ENCODE measurements at places on chromosomes 3 and 15.

- DNase-seq, result no peak
These were observed 91.4 kb upstream of the MYZAP start for GRCh38 chr15:57500256-57500655.

DNA sequence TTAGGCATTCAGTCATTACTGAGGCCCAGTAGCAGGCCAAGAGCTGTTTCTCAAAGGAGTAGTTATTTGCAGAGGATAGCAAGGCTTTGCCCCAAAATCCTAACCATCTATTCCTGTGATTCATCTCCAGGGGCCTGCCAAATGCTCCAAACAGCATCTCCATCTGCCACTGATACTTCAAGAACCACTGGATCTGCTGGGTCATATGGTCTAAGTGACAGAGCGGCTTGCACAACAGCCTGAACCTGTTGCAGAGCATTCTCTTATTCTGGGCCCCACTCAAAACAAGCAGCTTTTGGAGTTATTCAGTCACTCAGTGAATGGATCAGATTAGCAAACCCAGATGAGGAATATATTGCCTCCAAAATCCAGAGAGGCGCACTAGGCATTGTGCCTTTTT, 68.8 kb upstream of the ALDH1A3 start:
- no peak for DNase-seq

DNA sequence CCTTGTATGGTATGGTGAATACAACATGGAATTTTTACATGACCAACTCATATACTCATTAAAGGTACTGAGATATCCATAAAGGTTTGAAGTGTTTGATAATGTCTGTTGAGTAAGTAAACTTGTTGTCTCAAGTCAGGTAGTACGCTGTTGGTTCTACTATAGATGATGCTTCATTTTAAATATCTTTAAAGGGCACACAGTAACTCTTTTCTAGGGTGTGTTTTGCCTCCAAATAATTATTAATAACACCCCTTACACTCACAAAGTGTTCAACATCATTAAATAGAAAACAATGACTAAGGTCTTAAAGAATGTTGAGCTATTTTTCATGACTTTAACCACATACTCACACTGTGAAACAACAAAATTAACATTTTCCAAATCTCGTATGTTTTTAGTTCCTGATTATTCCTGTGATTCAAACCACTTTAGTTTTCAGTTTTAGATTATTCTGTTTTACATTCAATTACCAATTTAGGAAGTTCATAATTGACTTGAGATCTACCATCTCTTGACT, 220.0 kb upstream of the NANOGP8 start:
- DNase-seq, result no peak

GRCh38 chr15:69319384-69320375, 21.0 kb downstream of the PAQR5 start:
- no peak for DNase-seq

GRCh38 chr15:65338366-65338765, 33.9 kb downstream of the RNU5B-1 start:
- DNase-seq, result no peak

DNA sequence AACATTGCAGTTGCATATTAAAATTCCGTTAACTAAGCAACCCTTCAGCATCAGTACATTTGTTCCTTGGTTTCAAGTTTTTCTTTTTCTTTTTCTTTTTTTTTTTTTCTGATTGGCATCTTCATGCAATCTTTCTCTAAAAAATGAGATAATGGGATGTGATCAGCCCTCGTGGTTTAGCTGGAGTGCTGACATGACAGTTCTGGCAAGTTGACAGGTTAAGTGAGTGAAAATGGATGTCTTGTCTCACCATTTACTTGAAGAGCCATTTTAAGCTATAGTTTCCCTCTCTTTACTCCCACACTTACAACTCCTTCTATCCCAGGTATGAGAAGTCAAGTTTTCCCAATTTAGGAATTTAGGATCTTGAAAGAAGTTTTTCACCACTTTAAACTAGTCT, 495.2 kb downstream of the ROBO2 start:
- no peak for DNase-seq

DNA sequence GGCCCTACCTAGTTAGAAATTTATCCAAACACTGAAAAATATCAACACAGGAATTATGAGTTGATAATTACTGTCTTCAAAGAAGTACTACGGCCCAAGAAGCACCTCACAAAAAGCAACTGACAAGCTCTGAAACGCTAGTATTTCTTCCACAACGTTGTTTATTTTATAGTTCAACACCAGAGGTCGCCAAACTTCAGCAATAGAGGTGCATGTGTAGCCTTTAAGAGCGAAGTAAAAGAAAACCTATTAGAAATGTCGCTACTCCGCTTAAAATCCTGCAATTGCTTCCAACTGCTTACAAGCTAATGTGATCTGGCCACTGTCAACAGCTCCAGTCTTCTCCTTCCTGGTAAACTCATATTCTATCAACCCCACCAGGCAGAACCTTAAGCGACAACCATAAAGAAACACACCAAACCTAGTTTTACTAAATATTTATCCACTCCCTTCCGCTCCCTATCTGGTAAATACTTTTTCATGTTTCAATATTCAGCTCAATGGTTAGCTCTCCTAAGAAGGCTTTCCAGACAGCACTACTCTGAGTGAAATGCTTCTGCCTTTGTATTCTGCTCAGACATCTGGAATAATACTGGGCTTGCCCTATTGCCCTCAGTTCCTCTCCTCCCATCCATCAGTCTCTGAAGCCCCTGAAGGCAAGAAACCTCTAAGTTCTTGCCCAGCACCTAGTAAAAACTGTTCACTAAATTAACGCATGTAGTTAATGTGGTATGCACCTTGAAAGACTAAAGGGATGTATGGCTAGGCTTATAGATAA, 110.2 kb downstream of the NR1I2 start:
- DNase-seq, result no peak

DNA sequence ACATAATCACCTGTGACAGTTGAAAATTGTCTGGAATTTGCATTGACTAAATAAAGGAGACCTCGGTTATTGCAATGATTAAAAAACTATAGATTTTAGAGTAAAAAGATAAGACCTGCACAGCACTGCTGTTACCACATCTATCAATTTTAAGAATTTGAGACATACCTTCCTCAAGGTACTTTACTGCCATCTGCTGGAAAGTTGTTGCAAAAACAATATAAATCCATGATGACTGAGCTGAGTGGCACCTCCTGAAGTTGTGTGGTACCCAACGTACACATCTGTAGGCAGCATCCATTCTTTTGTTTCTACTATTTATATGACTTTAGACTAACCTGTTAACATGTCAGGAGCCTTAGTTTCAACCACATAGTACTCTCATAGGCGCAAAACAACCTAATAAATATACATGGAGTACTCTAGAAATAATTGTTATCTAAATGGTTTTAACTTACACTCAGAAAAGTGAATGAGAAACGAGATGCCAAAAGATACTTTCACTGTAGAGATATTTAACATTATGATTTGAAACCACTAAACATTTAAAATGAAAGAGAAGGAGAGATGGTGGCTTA, 106.7 kb downstream of the GHSR start:
- no peak for DNase-seq

GRCh38 chr3:144687862-144688261, 716.2 kb downstream of the DIPK2A start:
- DNase-seq, result no peak

GRCh38 chr15:37824717-37825382, 109.6 kb upstream of the TMCO5A start:
- no peak for DNase-seq

DNA sequence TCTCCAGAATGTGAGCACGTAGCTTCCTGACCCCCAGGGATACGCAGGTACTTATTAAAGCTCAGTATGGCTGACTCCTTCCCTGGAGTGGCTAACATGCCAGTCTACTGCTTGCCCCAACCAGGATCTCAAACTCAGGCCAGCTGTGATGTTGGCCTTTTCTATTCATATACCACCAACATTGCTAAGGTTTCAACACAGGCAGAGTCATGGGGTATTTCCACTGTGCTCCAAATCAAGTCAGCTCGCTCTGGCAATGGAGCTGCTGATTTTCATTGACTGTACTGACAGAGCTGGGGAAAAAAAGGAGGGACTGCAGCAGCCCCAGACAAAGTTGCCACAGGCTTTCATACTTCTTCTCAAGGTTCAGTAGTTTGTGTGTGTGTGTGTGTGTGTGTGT, 87.0 kb downstream of the CFAP20DC start:
- no peak for DNase-seq

- no peak for DNase-seq
These were observed 6.4 kb upstream of the ADAM10 start for GRCh38 chr15:58755956-58756355.

Data from mesenteric fat pad (tissue), 1 donor.